ENCODE measurements at places on chromosomes 3 and 15. TPM values are rescaled to one million over a fixed set of nuclear protein-coding genes. Genes with fewer than 3 reads are reported as not detected.

The SNX4 gene
- 35.4 TPM for total RNA-seq

The ITPKA gene
- 3.5 TPM for total RNA-seq

DNA sequence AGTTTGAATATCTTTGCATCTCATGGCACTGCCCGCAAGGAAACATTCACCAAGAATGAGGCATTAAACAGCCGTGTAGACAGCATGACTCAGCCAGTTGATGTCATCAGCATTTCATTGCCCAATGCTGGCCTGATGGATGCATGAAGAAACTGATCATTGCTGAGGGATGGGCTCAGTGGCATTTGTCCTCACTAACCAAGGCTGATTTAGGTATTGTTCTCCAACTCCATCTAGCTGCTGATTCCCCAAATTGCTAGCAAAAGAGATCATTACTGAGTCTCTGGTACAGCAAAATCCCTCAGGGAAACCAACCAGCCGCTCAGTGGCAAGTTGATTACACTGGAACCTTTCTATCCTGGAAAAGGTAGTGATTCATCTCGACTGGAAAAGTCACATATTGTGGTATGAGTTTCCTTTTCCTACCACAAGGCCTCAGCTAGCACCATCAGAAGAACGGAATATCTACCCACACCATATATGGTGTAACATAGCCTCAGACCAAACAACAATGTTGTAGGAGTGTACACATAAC lies 186.5 kb upstream of the GAP43 start:
- ATAC-seq: peak; percentile 34

GRCh38 chr15:86333819-86334218 lies 254.1 kb downstream of the AGBL1 start:
- peak; percentile 54 for ATAC-seq

- no peak for ATAC-seq
Observed at GRCh38 chr3:193731656-193732055, 138.6 kb downstream of the OPA1 start.

DNA sequence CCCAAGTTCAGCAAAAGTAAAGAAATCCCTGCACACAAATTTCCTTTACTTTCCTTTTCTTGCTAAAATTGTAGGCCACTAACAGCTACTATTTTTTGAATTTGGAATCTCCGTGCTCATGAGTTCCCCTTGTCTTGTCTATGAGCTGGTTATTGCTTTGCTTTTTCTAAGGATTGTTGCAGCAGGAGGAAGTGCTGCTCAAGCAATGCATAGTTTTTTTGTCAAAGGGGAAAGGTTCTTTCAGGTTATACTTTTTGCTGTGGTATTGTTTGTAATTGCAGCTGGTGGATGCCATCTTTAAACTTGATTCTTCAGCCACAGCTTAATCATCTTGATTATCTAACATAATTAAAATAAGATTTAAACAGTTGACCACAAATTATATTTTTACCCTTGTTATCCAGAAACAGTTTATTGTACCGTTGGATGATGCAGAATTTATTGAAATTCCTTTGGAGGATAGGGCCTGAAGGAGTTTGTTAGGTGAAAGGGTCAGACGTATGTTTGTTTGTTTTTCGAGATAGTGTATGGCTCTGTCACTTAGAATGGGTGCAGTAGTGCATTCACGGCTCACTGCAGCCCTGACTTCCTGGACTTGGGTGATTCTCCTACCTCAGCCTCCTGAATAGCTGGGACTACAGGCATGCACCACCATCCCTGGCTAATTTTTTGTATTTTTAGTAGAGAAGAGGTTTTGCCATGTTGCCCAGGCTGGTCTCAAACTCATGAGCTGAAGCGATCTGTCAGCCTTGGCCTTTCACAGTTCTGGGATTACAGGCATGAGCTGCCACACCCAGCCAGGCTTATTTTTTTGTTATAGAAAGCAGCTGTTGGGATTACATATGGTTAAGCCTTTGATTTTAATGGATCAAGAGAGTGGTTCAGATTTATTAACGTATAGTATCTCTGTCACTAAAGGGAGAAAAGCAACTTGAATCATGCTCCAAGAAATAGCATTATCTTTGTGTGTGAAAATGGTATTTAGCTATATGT lies 11.7 kb downstream of the MGA start:
- no peak for ATAC-seq

DNA sequence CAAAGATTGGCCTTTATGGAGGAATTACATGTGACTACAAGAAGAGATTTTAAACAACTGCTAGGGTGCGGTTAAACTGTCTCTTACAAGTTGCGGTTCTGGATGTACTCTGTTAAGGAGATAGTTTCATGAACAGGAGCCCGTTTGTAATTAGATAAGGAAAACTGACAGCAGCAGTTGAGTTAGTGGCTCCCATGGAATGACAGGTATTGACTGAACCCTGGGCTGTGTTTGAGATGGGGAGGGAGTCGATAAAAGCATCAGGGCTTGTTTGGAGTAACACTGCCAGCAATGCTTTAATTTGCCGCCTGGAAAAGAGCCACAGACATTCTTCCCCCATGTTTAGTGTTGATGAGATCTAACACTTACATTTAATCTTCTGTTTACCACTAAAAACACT lies 139.9 kb downstream of the ROBO2 start:
- no peak for ATAC-seq

DNA sequence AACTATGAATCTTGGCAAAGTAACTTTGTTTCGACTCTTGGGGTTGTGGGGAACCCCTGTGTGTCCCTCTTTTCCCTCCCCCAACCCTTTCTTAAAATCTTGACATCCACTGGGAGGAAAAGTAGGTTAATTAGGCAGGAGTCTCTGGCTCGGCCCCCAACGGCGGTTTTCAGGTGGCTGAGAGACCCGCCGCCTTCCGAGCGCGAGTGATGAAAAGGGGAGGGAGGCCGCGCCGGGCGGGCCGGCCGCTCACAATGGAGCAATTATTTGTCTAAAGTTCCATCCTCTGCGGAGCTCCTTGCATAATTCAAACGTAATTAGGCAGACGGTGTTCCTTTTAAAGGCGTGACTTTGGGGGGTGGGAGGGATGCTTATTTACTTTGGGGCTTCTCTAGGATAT lies 51.7 kb downstream of the ZIC4 start:
- ATAC-seq: no peak

DNA sequence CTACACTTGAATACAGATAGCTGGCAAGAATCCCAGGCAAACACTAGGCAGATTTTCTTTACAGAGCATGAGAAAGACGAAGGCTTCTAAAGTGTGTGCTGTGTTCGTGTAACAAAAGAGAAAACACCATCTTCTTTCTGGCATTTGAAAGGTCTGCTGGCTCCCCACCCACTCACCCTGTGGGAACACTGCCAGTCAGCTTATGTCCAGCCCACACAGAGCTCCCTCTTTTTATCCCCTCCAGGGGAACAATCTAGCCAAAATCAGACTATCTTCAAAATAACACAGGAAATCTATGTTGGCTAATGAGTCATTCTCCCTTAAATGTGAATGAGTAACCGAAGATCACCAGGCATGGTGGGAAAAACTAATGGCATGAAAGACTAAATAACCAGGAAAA lies 45.6 kb upstream of the PAQR5 start:
- no peak for ATAC-seq

DNA sequence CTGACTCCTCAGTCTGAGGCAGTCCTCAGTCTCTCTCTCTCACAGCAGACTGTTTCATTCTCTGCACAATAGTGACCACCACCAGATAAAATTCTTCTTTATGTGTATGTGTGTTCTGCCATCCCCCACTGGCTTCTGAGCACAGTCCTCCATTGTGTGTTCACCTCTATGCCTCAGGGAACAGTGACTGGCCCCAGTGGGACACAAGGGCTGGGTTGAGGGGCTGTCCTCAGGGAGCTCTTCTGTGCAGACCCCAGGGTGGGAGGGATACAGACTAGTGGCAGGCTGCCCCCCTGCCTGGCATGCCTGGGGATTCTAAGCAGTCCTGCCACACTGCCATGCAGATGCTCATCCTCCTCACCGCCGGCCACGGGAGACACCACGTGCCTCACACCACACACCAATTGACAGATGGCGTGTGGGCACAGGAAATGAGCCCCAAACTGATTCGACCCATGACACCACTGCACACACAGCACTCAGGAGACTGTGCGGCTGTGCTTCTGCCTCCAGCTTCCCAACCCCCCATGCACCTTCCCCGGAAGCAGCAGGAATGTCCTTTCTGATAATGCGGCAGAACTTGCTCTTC lies 237.6 kb upstream of the CHRNA7 start:
- no peak for ATAC-seq

DNA sequence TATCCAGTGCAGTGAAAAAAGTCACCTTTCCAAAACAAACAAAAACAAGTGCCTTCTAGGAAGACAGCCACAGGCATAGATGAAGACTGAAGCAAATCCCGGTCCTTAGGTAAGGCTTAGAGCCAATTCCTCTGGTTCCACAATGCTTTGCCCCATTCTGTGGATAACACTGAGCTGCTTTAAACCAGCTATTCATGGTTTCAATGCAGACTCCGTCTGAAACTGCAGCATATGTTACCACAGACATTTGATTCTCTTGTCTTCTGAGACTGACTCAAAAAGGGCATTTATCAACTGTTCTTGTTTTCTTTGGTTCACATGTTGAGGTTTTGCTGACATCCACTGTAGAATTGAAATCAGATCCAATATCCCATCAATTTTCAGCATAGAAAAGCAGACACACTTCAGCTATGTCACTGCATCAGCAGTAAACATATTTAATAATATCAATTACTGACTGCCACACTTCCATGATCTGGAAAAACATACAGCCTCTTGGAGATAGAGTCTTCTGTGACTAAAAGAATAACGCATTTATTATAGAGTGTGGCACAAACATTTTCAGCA lies 659.3 kb downstream of the ROBO2 start:
- ATAC-seq: no peak
